ENCODE measurements at places on chromosomes 2 and 18.
A peak's percentile ranks its signal among the peaks of the same experiment; 100 is the strongest.

- no peak for DNase-seq
Measured at GRCh38 chr18:76499637-76500340, 4.7 kb upstream of the ZNF516 start.

- no peak for DNase-seq
Measured at GRCh38 chr2:85684806-85685205, 9.4 kb upstream of the GNLY start.

DNA sequence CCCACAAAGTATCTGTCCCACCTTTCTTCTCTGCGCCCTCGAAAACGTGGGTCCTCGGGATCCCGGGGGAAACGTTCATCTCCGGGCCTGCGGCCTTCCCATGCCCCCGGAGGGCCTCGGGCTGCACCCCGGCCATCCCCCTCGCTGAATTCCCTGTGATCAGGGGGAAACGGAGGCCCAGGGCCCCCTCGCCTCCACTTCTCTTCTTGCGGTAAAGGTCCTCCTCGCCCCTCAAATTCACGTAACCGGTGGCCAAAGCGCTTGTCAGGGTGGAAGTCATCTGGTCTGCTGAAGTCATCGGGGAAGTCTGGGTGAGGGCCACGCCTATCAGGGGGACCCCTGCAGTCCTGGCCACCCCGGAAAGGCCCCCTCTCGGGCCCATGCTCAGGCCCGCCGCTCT lies 12.3 kb downstream of the SFT2D3 start:
- DNase-seq, result no peak

GRCh38 chr2:8086357-8086756 lies 595.5 kb upstream of the ID2 start:
- no peak for DNase-seq

GRCh38 chr2:32058130-32058529 lies 5.2 kb upstream of the SPAST start:
- no peak for DNase-seq

DNA sequence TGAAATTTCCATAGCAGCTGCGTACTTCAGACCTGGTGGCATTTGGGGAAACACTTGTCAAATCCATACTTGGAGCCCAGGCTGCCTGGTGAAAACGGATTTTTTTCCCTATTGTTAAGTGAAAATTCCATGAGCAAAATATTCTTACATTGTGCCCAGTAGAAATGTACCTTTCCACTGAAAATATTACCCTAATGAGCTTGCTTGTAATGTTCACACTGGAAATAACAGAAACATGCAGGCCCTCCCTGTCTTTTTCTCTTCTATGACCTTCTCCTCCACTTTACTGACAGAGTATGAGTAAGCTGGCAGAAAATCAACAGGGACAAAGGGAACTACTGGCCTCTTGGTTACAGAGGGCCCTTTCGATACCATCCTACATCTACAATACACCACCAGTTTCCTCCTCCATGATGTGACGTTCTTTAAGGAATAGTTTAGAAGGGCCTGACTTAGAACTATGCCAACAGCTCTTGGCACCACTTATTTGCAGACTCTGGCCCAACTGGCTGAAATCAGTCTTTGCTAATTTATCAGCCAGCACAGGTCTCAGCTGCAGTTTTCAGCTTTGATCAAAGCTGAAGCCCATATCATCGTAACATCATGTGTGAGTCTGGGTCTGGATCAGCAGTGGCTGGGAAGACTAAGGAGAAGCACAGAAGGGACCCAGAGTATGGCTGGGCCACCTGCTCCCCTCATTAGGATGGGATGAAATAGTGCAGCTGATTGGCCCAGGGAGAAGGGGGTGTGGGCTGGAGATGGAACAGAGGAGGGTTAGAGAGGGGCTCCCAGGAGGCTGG lies 272.2 kb upstream of the ID2 start:
- no peak for DNase-seq

- DNase-seq, result no peak
Measured at GRCh38 chr2:137924019-137924418, 40.3 kb upstream of the HNMT start.

GRCh38 chr2:213806125-213806726 lies 522.0 kb downstream of the SPAG16 start:
- no peak for DNase-seq

- no peak for DNase-seq
Measured at GRCh38 chr2:216017365-216017764, 4.0 kb upstream of the MREG start.

DNA sequence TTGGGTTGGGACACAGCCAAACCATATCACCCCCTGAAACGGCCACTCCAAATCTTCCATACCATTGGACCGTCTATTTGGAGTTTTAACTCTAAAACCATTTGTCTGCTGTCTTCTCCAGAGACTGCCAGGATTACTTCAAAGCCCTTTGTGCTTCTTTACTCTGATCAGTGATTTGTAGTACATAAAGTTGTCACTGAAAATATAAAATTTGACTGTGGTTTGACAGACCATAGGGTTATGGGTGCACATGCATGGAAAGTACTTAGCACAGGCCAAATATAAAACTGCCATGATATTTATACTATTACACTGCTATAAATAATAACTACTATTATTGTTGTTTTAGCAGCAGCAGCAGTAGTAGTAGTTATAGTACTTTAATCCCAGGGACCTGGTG lies 53.7 kb upstream of the AQP4 start:
- no peak for DNase-seq

GRCh38 chr2:142942690-142943089 lies 65.2 kb downstream of the KYNU start:
- DNase-seq, result no peak

DNA sequence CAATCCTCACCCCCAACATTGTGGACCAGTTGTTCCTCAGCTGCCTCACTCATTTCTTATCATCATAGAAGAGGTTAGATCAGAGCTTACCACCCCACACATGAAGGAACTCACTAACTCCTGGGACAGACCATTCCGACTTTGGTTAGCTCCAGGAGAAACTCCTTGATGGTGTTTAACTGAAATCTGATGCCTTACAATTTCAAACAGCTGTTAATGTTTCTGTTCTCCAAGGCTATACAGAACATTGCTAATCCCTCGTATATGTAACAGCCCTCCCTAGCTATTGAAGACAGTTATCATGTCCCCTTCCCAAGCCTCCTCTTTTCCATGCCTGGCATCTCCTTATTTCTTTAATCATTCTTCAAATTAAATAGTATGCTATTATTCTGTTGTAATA lies 14.8 kb downstream of the ERBB4 start:
- no peak for DNase-seq

DNA sequence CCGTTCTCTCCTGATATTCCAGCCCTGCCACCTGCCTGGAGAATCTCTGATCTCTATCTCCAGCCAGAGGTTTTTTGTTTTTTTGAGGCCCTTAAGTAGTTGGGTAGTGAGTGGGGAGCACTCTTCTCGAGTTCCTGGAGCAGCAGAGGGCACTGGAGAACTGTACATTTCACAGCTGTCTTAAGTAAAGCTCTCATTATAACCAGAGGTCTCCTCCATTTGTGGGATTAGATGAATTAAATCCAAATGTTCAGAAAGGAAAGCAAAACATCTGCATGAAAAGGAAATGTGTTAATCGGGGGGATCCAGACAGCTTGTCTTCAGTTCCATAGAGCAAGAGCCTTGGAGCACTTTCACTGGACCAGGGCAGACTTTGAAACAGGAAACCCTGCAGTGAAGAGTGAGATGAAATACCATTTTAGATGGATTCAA lies 32.8 kb downstream of the AOX1 start:
- DNase-seq, result peak; percentile 56

DNA sequence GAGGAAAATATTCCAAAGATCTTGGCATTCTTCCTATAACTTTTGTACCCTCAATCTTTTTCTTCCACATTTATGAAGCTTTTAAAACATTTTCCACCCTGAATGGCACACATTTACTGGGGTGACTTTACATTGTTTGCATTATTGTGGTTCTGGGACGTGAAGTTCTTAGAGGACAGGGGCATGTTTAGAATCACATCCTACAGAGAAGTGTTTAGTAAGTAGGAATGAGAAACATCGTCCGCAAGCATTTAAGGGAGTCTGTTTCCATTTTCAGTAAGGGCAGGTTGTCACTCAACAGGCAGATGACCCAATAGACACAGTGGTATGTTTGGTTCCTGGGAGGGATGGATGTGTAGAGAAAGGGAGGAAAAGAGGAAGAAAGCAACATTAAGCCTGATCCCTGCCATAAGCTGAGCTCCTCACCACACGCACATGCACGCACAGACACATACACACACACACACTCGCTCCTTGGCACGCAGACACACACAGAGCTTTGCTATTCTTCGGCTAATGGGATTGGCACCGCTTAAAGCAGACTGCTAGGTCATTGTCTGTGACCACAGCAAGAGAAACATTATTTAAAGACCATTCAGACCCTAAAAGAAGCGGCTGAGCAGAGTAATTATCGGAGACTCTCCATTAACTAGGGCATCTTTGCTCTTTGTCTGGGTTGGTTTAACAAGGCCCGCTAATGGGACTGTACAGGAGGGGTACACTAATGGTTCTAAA lies 14.2 kb upstream of the PLEKHM3 start:
- DNase-seq, result no peak
